ENCODE measurements at places on chromosomes 4 and X.

DNA sequence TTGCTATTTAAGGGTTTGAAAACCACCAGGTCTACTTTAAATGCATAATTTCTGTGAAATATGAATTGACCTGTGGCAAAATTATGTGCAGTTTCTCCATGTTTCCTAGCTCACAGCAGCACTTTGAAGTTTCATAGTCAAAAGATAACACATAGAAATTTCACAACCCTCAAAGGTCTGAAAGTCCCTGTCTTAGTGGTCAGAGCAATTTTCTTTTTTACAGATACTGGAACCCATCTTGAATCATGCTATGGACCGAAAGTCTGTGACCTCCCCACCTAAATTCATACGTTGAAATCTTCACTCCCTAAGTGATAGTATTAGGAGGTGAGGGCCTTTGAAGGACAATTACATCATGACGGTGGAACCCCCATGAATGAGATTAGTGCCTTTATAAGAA, 240.4 kb upstream of the BMP3 start:
- no peak for DNase-seq

DNA sequence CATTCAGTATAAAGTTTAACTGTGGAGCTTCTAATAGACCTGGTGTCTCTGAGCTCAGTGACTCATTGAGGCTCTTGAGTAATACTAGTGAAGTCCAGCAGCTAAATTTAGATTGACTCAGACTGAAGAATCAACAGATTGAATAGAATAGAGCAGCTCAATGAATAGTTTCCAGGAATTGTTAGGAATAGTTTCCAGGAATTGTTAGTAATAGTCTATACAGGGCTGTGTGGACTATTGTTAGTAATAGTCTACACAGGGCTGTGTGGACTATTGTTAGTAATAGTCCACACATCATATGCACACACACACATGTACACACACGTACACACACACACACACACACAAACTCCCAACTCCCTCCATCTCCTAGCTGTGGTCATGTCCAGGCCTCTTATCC, 3.0 kb downstream of the GIMD1 start:
- peak; percentile 34 for DNase-seq

GRCh38 chrX:137151403-137151802, 117.6 kb upstream of the GPR101 start:
- DNase-seq, result no peak

DNA sequence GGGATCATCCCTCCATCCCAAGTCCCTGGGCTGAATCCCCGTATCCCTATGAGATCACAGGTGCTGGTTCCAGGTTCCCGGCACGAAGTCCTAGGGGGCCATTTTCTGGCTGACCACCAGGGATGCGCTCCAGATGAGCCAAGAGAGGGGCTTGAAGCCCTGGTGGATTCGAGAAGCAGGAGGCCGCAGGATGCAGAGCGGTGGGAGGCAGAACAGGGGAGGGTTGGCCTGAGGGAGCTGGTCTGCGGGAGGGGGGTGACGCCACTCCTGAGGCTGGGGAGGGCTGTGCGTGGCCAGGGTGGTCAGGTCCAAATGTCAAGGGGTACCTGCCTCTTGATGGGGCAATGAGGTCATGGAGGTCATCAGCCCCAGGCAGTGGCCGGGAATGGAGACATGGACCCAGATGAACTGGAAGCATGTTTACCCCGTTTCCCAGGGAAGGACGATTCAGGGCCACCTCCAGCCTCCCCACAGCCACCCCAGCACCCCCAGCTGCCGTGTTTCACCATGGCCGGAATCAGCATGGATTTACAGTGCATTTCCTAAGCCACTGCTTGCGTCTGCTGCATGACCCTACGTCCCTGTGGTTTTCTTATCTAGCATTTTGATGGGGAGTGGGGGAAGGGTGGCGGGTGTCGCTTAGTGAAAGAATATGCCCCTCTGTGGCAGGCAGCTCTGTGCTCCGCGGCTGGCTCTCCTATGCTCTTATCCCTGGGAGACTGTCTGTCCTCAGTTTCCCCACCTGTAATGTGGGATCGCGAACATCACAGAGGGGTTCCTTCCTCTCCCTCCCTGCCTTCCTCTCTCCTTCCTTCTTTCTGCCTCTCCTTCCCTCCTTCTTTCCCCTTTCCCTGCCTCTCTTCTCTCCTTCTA, 17.0 kb upstream of the HTRA3 start:
- DNase-seq, result peak; percentile 58

DNA sequence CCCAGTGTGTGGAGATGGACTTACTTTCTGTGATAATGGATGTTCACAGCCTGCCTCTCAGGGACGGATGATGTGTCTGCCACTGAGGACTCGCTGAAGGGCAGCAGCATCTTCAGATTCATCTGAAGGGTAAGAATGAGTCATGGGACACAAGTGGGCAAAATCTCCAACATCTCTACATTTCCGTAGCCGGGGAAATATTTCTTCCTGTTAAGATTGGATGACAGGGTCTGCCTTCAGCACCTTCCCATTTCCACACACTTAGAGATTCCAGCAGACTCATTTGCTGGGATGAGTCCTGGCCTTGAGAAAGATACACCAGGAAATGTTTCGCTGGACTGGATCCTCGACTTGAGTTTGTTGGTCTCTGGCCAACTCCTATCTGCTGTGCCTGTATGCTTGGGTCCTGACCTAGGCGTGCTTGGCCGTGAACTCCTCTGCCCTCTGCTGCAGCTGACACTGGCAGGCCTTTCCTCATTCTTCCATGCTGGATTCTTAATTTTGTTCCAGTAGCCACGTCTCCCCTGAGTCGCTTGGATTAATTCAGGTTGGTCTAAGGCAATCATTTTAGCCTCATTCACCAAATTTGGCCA, 46.5 kb upstream of the SOD3 start:
- no peak for DNase-seq

DNA sequence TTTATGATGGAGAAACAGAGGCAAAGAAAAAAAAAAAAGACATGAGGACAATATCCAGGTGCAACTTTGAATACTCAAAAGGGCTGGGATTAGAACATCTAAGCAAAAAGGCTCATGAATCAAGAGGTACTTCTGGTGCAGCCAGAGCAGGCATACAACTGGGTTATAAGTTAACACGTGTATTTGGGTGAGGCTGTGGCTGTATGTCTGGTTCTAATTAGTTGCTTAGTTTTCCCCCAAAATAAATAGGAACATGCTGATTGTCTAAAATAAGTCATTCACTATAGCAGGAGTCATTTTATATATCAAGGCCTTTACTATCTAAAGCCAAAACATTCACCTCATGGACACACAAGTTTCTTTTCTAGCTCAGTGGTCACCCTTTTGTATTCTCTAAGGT, 20.2 kb downstream of the NHS start:
- no peak for DNase-seq

DNA sequence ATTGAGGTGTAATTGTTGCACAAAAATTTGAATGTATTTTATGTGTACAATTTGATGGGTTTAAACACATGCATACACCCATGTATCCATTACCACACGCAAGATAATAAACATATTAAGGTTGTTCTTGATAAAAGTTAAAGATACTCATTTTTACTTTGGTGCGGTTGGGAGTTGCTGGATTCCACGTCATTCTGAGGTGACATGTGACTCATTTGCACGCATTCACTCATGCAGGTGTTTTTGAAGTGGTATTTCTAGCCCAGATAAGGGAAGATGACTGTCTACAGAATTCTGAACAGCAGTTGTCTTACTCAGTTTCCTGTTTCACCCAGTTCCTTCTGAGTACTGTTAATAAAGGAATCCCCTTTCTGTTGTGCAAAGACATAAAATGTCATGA, 142.0 kb downstream of the RTL3 start:
- no peak for DNase-seq

- DNase-seq, result peak; percentile 75
These were observed 775 bp downstream of the KCTD8 start for GRCh38 chr4:44447563-44448504.

DNA sequence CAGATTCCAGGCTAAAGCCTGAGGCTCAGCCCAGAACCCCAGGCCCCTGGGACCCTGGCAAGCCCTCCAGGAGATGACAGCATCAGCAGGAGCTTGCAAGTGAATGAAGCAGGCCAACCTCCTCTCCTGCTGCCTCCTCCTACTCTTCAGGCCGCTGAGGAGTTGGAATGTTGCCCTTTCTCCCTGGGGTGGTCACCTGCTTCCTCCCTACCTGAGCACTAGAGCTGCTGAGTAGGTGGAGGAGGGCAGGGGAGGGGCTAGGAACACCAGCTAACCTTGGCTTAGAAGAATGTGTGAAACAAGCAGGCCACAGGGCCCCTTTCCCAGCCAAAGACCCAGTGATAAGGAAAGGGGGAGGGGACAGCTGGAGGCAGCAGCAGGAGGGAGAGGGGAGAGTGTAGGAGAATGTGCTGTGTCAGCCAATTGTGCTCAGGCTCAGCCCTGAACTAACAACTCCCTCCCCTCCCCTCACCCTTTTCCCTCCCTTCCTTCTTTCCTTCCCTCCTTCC, 58.0 kb downstream of the PJA1 start:
- DNase-seq, result peak; percentile 27

DNA sequence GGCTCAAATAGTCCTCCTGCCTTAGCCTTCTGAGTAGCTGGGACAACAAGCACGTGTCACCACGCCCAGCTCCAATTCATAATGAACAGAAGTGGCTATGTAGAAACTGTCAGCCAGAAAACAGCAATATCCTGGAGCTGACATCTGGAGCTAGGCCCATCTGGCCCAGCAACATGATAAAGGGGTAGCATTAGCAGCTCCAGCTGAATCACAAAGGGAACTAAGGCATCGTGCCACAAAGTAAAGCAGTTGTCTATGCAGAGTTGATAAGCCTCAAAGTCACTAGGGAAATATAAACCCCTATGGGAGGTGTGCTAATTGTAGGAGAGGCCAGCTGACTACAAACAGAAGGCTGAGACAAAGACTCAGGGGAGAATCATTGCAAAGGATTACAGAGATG, 270.5 kb upstream of the GPC4 start:
- DNase-seq, result no peak

GRCh38 chrX:132470179-132470578, 18.7 kb downstream of the MBNL3 start:
- no peak for DNase-seq

- no peak for DNase-seq
These were observed 27.2 kb upstream of the FMR1NB start for GRCh38 chrX:147953976-147954375.

- no peak for DNase-seq
These were observed 495.9 kb downstream of the CENPC start for GRCh38 chr4:67049446-67049845.

- DNase-seq, result no peak
These were observed 117.7 kb downstream of the ADAM29 start for GRCh38 chr4:175035905-175036304.

- no peak for DNase-seq
These were observed 19.3 kb downstream of the KLF3 start for GRCh38 chr4:38683276-38683675.

- DNase-seq, result no peak
These were observed 50.0 kb upstream of the AFAP1 start for GRCh38 chr4:7989654-7990053.

GRCh38 chr4:168241953-168242352, 76.6 kb downstream of the DDX60 start:
- DNase-seq, result no peak

- DNase-seq, result no peak
These were observed 2104.2 kb downstream of the PCDH7 start for GRCh38 chr4:32824336-32824735.

GRCh38 chrX:112641449-112641848, 38.3 kb downstream of the LHFPL1 start:
- DNase-seq, result no peak

DNA sequence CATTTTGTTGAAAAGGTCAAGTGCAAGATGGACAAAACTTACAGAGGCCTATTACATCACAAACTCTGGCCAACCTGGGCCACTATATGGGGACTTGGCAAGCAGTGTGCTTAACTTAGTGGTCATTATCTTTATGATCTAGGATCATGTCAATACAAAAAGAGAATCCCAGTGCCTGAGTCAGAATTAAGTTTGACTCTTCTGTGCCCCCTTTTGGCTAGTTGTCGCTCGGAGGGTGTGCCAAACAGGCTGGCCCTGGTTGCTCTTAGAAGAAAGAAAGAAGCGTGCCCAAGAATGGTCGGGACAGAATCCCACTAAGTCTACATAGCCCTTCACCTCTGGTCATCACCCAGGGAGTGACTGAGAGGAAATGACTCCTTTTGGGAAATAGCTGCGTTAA, 100.1 kb downstream of the EIF4E start:
- peak; percentile 2 for DNase-seq

GRCh38 chr4:158857951-158858350, 89.1 kb downstream of the FNIP2 start:
- DNase-seq, result no peak

GRCh38 chr4:41681054-41681453, 67.5 kb downstream of the PHOX2B start:
- no peak for DNase-seq

DNA sequence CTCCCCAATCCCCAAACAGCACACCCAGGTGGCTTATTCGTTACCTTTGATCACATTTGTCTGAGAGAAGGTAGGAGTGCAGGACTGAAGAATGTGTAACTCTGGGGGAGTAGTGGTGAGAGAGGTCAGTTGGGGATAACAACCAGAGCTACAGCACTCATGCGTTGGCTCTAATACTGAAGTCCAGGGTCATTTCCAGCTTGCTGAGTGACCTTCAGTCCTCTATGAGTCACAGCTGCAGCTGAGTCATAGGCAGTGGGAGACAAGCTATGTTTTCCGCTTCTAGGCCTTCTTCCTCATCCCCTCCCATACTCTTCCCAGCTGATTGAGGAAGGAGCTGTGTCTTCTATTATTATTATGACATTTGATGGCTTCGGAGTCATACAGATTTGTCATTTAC, 31.6 kb upstream of the CT47C1 start:
- DNase-seq, result peak; percentile 40

- no peak for DNase-seq
These were observed 7.2 kb upstream of the DDX60L start for GRCh38 chr4:168487282-168488035.

DNA sequence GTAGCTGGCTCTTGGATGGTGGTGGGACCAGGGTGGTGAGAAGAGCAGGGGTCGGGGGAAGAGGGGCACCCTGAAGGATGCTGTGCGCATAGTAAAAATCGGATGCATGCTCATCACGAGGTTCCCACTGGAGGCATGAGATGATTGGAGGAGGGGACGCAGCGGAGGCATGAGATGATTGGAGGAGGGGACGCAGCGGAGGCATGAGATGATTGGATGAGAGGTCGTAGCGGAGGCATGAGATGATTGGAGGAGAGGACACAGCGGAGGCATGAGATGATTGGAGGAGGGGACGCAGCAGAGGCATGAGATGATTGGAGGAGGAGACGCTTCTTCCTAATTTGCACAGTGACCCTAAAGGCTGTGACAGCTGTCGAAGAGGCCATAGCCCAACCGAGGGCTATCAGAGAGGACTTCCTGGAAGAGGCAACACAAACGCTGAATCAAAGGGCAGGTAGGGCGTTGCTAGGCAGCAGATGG, 106.7 kb downstream of the ADRA2C start:
- DNase-seq, result no peak

- DNase-seq, result peak; percentile 33
These were observed 31.3 kb upstream of the GBA3 start for GRCh38 chr4:22661443-22661842.

GRCh38 chr4:56505269-56506130, at the start of gene ARL9:
Gene ARL9, plus strand, starts transcription at chr4:56505791. Its CDS starts 72 bp downstream, at chr4:56505863.
- DNase-seq, result peak; percentile 88

DNA sequence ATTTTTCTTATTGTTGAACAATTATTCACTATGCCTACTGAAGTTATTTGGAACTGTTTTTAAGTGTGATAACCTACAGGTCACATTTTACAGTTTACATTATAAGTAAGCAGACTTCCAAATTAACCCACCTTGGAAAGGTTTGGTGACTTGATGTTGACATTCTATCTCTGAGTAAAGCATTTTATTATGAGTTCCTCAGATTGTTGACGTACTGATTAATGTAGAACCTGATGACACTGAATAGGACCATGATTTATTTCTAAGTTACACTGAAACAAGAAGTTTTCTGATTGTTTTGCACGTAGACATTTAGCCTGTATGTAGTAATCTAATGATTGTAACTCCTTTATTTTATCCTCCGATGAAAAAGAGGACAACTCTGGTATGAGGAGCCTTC, 17.0 kb upstream of the CXCL3 start:
- DNase-seq, result no peak

Measured in stomach (tissue), 19 donors.